ENCODE measurements at places on chromosomes 16 and 17. TPM values are rescaled to one million over a fixed set of nuclear protein-coding genes. Genes with fewer than 3 reads are reported as not detected.

- DNase-seq, result peak; percentile 46
These were observed 6.7 kb downstream of the CAMTA2 start for GRCh38 chr17:4980644-4981216.

DNA sequence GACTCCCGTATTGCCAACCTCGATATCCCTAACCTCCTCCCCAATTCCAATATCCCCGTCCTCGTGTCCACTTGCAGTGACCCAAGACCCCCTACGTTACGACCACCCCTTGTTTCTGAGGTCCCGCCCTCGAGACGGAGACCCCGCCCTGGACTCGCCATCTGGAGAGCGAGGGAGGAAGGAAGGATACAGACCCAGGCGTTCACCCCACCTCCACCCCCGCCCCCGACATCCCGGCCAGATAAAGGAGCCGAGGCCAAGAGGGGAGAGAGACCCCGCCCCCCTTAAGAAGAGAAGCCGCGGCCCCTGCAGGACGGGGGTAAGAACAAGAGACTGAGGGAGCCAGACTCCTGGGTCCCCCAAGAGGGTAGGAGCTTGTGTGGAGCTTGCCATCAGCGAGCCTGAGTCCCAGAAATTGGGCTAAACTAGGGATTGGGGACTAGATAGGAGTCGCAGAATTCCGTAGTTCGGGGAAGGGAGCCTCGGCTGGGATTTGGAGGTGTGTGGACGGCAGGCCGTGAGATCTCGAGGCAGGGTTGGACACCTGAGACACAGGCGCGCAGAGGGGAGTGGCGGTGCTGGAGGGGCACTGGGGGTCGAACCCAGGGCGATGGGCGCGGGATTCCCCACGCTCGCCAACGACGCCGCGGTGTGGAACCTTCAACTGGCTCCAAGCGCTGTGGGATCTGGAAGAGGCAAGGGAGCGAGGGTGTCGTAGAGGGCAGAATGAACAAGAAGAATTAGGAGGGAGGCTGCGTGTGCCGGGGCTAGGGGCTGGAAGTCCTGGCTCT, at the start of gene BCL6B:
Gene BCL6B, plus strand, starts transcription at position 270 of the 791 bp plus-strand sequence. CDS start 622 bp downstream, outside the sequence.
- DNase-seq, result no peak

The ESRP2 gene
- 40.0 TPM for polyA plus RNA-seq

DNA sequence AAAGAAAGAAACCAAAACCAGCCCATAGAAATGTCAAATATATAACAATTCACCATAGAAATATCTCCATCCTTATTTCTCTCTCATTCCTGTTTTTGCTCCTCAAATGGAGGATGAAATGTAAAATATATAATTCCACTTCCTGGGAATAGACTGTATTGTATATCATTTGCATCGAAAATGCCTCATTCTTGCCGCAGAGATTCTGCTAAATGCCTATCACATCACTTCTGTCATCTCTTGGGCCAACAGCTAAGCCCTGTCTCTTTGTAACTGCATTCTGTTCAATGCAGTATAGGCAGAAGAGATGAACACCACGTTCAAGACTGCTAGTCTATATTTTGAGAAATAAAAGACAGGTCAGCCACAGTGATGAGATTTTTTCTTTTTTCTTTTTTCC, 956.3 kb upstream of the SOX9 start:
- DNase-seq, result no peak

- DNase-seq, result peak; percentile 82
These were observed 36.6 kb downstream of the ARHGAP23 start for GRCh38 chr17:38464723-38465390.

DNA sequence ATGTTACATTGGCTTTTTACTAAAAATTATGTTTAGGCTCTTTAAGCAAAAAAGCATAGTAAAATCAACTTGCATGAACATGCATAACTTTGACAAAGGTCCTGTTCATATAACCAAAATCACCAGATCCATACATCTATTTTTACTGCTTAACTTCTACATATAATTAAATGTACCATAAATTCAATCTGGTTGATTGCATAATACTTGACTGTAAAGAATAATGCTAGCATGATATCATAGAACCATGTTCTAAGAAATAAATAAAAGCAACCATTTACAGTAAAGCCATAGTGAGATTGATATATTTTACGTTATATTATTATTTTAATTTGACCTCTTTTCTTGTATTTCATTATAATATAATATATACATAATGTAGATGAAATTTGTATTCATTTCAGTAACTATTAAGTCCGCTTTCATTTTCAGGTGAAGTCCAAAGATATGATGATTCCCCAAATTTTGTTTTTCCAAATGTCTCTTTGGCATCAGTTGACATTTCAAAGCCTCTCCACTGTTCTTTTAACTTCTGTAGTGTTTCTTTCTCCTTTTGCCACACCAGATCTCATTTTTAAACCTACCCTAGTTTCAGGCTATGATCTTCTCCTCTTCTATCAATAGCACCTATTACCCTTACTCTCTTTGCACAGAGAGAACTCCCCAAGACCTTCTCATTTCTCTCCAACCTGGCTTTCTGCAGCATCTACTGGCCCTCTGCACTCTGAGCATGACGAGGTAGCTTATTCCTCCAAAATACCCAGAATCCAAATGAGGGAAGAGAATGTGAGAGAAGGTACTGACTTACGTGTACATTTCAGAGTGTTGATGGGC, 1.8 kb downstream of the APOH start:
- DNase-seq, result no peak

DNA sequence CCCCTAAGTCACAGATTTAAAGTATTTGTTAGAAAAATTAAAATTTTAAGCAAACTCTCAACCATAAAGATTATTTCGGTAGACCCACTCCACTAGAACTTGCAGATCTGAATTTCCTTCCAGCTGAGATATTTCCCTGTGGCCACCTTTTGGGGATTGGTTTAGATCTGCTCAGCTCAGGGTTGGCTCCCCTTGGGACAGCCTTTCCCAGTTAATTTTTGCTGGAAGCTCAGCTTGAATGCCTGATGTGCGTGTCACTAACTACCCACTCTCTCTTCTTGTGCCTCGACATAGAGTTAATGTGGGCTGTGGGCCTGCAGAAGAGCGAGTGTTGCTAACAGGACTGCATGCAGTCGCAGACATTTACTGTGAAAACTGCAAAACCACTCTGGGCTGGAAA, 57.6 kb downstream of the YPEL2 start:
- DNase-seq, result no peak

The PERCC1 gene
- 1.3 TPM for polyA plus RNA-seq

- peak; percentile 83 for DNase-seq
These were observed 16.6 kb upstream of the TXNDC11 start for GRCh38 chr16:11759163-11759834.

The HP gene
- polyA plus RNA-seq, result 0.73 TPM

GRCh38 chr17:74201948-74202347, 1.5 kb upstream of the RPL38 start:
- DNase-seq, result no peak

GRCh38 chr17:13410874-13411273, 190.9 kb downstream of the HS3ST3A1 start:
- peak; percentile 42 for DNase-seq

DNA sequence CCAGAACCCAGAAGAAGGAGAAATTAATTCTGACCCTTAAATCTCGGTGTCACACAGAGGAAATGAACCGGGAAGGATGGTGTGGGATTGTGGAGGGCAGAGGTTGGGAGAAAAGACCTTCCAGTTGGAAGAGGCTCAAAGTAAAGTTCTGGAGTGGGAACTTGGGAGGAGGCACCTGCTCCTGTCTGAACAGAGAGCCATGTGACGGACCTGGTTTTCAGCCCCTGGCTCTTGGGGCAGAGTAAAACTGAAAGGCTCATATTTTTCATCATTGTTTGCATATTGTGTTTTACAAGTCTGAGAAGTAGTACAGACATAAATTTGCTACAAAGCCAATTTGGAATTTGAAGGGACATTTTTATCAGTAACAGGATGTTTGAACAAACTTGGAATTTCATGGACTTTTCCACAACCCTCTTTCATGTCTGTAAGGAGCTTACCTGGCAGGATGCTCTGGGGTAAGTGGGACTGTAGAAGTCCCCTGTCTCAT, 24.4 kb upstream of the SEC14L1 start:
- no peak for DNase-seq

DNA sequence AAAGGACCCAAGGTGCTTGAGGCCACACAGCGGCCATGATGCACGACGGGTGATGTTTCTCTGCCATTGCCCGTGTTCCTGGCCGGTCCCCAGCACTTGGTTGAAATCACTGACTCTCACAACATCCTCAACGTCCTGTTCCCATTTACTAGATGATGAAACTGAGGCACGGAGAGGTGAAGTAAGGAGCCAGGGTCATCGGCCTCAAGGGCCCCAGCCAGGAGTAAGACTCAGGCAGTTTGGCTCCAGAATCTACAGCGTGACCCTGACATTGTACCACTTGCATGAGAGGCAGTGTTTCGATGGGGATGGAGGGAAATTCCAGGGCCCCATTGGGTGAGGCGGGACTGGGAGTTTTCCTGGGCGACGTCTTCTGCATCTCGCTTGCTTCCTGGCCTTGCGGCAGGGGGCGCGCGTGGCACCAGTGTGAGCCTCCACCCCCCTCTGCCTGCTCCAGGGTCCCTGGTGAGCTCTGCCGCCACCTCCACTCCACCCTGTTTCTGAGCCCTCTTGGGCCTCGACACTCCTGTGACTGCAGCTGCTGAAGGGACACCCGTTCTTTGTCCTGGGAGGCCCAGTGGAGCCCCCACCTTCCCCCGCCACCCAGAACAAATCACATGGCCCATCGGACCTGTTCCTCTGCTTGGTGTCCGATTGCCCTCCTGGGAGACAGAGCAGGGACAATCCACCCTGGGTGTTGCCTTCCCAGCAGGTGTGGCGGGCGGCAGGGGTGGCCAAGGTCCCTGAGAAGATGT, 133.0 kb upstream of the GSE1 start:
- no peak for DNase-seq

DNA sequence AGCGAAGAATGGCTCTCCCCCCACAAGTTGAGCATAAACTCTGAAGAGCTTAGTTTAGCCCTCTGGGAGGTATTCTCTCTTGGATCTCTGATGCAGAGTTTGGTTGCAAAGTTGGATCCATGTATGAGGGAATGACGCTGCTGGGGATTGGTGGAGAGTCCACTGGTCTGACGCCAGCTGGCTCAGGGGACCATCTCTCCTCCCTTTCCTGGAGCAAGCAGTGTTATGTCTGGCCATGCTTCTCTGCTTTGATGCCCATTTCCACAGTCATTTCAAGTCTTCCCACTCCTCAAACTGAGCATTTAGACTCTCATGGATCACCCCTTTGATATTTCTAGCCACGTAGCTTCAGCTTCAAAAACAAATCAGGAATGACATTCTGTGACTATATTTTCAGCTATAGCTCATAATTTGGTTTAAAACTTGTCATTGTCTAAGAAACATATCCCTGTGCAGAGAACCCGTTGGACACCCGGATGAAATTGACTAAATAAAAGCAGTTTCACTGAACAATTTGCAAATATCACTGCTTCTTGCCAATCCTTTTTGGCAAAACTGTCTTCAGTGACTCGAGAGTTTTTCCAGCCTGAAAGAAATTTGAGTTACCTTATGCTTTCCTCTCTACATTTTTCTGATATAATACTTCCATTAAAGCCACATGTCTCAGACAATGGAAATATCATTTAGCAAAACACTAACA, 193.4 kb upstream of the CDH11 start:
- DNase-seq, result peak; percentile 2

- DNase-seq, result no peak
These were observed 25.3 kb upstream of the WIPI1 start for GRCh38 chr17:68482576-68483041.

The TRPV2 gene
- polyA plus RNA-seq, result 5.9 TPM

The C16orf46 gene
- polyA plus RNA-seq, result 0.93 TPM

- no peak for DNase-seq
These were observed 34.7 kb upstream of the KLHDC4 start for GRCh38 chr16:87800497-87800896.

The PPM1E gene
- 1.2 TPM for polyA plus RNA-seq

- no peak for DNase-seq
These were observed 20.0 kb upstream of the CACNG4 start for GRCh38 chr17:66944351-66945146.

DNA sequence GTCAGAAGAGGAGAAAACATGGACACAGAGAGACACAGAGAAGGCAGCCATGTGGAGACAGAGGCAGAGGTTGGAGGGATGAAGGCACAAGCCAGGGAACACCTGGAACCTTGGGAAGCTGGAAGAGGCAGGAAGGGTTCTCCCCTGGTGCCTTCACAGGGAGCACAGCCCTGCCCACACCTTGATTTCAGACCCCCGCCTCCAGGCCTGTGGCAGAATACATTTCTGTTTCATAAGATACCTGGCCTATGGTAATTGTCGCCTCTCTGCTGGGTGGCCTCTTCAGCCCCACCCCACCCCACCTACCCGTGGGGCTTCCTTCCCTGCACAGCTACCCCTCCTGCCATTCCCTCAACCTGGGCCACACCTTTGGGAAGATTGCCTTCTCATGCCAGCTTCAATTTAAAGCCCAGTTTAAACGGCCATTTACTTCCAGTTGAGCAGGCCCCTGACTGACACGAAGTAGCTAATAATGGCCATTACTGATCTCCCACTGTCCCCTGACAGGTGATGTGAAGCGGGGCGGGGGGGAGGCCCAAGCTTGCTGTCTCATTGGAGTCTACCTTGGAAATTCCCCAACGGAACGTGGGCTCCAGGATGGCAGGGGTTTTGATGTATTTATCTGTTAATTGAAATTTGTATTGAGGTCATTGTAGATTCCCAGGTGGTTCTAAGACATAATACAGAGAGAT, 291.7 kb upstream of the FOXF1 start:
- DNase-seq, result no peak

DNA sequence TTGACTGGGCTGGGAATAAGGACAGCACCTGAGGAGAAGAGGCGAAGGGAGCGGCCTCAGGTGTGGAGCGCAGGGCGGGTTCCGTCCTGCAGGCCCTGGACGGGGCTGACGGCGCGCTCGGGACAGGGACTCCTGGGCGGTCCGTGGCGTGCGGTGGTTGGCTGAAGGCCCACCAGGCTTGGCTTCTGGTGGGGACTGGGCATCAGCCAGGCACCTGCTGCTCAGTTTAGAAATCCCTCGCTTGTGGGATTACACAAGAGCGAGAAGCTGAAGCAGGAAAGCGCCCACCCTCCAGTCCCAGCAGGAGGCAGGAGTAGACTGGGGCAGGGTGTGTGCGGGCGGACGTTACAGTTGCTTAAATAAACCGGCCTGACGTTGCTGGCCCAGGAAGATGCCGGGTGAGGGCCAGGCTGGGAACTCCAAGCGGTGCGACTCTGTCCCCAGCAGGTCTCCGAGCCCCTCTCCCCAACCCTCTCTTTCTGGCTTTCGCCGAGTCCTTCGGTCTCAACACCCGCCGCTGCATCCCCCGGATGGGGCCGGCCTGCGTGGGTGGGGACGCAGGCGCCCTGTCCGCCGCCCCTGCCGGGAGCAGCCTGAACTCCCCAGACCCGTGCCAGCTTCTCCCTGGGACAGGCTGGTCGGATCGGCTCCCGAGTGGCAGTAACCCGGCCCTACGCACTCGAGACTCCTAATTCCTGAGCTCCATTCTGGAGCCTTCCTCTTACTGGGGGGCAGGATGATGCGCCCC, 639 bp downstream of the MIF4GD start:
- peak; percentile 85 for DNase-seq

- no peak for DNase-seq
These were observed 44.5 kb downstream of the LAT start for GRCh38 chr16:29029168-29029994.

- DNase-seq, result no peak
These were observed 7.3 kb upstream of the DDX52 start for GRCh38 chr17:37650419-37651003.

The COQ9 gene
- 73.0 TPM for polyA plus RNA-seq

The ANKFY1 gene
- polyA plus RNA-seq, result 38.7 TPM

GRCh38 chr16:5575646-5576245, 478.2 kb upstream of the EEF2KMT start:
- DNase-seq, result no peak

- DNase-seq, result peak; percentile 82
These were observed 21.8 kb downstream of the ACSM1 start for GRCh38 chr16:20675488-20676267.

The KRT28 gene
- polyA plus RNA-seq, result not detected

The CHST4 gene
- 0.12 TPM for polyA plus RNA-seq

The APOBR gene
- 8.2 TPM for polyA plus RNA-seq

Data from large intestine (tissue), 12 donors.